ENCODE measurements at places on chromosomes 5 and 9.

GRCh38 chr5:172315587-172316493 is 32.3 kb upstream of the UBTD2 start:
- DNase-seq, result no peak

GRCh38 chr9:259405-260404 is 45.0 kb downstream of the DOCK8 start:
- DNase-seq, result no peak

DNA sequence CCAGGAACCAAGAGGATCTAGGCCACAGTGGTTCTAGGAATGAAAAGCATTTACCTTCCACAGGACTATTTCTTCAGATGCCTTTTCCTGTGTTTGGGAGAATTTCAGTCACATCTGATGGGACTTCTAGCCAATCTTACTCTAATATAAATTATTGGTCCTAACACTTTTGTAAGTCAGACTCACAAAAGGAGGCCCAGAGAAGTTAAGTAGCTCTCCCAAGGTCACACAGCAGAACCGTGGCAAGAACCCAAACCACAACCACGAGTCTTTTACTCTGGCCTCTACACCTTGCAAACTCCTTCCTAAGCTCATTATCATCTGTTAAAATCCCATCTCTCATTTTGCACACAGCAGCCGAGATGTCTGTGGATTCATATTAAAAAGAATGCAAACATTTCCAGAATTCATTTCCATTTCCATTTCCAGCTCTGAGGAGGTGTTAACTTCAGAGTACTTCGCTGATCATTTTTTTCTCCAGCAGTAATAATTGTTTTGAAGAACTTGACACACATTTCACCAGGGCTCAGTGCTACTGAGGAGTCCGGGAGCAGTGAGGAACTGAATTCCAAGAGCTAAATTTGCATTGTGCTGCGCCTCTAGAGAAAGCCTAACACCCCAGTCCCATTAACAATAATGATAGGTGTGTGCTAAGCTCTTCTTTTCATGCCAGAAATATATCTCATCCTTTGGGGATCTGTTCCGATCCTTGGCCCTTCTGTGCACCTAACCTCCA is 168.1 kb downstream of the SEMA6A start:
- DNase-seq, result no peak

DNA sequence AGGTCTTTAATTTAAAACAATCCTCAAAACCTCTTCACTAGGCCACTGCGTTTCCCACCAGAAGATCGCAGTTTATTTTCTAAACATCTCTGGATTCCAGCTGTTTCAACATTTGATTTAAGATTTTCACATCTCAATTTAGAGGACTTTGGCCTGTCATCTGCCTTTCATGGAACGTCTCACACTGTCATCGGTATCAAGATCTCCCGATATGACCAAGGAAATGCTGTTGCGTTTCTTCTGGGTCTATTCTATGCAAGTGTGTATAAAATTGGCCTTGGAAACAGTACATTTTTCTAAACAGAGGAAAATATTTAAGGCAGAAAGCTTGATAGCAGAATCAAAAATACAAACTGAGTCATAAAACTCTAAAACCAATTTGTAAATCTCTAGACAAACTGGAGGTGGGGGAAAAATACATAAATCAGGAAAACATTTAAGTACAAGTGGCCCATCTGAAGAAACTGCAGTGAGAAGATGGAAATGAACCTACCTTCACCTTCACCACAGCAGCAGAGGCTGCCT is 53.6 kb upstream of the SIMC1 start:
- DNase-seq, result no peak

DNA sequence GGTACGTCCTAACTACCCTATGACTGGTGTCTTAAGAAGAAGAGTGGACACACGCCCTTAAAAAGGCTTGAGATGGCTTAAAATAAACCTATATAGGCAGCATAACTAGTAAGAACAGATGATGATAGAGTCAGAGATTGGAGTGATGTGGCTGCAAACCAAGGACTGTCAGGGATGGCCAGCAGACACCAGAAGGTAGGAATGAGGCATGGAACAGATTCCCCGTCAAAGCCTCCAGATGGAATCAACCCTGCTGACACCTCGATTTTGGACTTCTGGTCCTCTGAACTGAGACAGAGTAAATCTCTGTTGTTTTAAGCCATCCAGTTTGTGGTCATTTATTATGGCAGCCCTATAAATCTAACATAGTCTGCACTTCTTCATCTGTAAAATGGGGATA is 7.4 kb downstream of the TMOD1 start:
- DNase-seq, result no peak

DNA sequence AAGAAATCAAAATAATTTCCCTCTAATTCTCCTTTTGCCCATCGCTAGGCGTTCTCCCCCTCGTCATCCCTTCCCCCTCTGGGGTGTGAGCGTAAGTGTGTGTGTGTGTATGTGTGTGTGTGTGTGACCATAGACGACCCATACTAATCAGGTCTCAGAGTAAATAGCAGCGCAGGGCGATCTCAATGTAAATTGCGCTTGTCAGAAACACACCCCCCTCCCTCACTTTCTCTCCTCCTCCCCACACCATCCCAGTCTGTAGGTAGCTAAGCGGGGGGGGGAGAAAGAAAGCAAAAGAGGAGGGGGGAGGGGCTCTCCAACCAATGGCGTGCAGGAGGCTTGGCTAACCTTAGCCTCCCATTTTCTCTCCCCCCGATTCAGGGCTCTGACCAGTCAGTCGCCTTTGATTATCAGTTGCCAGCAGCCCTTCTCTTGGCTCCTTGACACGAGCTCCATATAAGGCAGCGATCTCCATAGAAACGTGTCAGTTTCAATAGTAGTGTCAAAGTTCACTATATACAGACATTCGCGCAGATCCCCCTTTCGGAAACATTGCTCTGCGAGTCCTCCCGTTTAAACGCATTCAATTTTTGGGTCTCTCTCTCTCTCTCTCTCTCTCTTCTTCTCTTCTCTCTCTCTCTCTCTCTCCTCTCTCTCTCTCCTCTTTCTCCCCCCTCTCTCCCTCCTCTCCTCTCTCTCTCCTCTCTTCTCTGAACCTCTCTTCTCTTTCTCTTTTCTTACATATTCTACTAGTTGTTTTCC is at the start of gene NR2F1:
Gene NR2F1, plus strand, starts transcription at position 546 of the 762 bp plus-strand sequence. CDS start 1,802 bp downstream, outside the sequence.
- DNase-seq, result peak; percentile 55

GRCh38 chr5:175750511-175750931 is 92.7 kb downstream of the HRH2 start:
- peak; percentile 92 for DNase-seq

DNA sequence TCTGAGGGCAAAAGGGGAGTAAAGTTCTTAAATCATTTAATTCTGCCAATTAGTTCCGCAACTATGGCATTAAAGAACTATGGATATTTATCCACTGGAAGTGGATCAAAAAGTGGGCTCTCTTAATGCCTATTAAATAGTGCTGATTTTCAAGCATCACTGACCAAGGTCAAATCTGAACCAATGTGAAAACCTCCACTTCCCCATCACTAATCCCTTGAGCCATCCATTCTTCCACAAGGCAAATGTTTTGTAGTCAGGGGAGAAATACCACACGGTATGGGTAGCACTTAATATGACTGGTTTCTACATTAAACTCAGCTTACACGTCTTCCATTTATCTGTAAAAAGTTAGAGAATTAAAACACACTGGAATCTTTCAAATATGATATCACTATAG is 57.6 kb downstream of the MLLT3 start:
- no peak for DNase-seq

DNA sequence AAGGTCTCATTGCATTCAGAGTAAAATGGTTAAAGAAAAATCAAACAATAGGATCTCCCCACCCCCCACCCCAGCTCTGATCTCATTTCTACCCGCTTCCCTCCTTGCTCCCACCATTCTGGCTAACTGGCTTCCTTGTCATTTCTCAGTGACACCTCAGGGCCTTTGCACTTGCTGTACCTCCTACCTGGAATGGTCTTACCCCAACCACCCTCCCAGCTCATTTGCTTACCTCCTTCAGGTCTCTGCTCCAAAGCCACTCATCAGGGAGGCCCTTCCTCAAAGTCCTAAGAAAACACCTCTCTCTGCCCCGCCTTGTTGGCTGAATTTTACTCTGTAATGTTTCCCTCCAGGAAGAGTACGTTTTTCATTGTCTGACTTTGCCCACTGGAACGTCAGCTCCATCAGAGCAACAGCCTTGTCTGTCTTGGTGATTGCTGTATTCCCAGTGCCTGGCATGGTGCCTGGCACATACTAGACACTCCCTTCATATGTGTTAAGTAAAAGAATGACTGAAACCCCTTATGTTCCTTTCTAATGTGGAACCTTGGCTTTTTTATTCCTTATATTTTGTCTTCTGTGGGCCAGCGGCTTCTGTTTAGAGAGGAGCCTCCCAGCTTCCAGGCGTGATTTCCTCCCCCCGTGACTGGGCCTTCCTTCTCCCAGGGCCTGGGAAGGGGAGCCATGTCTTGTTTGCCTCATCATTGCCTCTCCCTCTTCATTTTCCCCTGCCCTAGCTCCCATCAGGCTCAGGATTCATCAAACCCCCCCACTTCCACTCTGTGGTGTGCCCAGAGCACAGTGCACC is 26.9 kb downstream of the NEURL1B start:
- DNase-seq, result no peak

DNA sequence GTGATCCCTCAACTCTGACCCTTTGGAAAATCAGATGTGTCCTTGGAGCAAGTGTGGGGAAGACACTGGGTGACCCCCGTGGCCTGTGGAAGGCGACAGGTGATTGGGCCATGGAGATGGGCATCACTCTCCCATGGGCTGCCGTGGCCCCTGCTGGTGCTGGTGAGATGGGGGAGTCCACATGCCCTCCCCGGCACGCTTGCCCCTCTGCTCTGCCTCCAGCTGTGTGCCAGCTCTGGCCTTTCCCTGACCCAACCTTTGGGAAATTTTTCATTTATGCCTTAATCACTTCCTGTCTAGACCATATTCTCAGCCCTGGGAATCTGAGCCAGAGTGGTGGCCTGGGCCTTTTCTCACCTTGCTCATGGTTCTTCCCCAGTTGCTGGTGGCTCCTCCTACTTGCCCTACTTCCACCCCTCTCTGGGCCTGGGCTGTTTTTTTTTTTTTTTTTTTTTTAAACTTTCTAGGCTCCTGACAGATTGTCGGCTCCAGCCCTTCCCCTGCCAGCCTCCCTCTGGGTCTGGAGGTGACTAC is 56.6 kb downstream of the RGS3 start:
- DNase-seq, result no peak

DNA sequence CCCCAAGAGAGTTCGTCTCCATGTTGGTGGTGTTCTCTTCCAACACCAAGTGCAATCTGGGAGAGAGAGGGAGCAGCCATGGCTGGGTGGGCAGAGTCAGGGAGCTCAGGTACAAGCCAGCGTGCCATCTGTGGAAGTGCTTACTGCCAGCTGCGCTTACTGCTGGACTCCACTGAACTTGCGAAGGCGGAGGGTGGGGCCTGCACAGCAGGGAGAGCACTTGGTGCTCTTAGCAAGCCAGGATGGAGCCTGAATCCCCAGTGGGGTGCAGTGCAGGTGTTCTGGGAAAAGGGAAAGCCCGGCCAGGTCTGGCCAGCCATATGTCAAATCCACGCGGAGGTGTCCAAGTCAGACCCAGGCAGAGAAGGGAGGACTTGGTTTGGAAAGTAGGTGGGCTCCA is 142.0 kb downstream of the FANCC start:
- peak; percentile 38 for DNase-seq

- DNase-seq, result no peak
These were observed 515 bp upstream of the F2R start for GRCh38 chr5:76715486-76715735.

GRCh38 chr5:40700116-40700782 is 20.5 kb downstream of the PTGER4 start:
- no peak for DNase-seq

GRCh38 chr5:134526483-134527155 is 1.1 kb downstream of the JADE2 start:
- peak; percentile 78 for DNase-seq

GRCh38 chr5:65483546-65484346 is 2.0 kb upstream of the ADAMTS6 start:
- DNase-seq, result no peak

GRCh38 chr5:132646583-132647266 is 11.2 kb upstream of the IL13 start:
- no peak for DNase-seq

GRCh38 chr5:111463311-111463710 is 49.0 kb downstream of the STARD4 start:
- DNase-seq, result peak; percentile 54

- DNase-seq, result no peak
These were observed 14.7 kb upstream of the MED27 start for GRCh38 chr9:132094314-132094791.

DNA sequence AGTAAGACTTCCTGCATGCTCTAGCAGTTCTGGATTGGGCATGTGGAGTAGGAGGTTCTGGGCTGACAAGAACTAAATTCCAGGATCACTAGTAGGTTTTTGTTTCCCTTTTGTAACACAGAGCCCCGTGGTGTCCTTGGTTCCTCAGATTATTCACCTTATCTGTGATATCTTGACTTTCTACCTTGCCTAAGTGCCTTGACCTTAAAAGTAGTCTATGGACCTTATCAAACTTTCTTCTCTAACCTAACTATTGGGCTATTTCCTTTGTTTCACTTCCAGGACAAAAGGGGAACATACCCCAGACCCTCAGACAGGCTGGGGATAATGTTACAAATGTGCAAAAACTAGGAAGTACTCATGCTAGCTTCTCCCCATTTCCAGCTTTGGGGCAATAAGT is 595.3 kb downstream of the PSAT1 start:
- DNase-seq, result no peak

DNA sequence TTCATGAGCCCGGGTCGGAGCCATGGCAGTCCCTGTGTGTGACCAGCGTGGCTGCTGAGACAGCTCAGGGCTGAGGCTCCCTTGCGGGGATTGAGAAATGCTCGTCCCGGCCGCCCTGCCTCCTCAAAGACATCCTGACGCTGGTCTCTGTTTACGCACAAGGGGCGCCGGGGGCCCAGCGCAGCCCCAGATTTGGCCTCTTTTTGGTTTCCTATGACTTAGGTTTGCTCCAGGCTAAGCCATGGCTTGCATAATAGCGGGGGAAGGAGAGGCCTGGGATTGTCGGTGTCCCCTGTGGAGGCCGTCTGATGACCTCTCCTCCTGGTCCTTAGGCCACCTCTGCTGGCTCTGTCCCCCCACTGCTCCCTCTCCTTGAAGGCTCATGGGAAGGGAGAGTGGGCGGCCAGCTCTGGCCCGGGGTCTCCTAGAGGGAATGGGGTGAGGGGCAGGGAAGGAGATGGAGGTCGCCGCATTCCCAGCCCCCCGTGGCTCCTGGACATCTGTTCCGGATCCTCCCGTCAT is 3.5 kb downstream of the LAMC3 start:
- DNase-seq, result no peak

GRCh38 chr5:126816649-126817048 is 39.7 kb downstream of the LMNB1 start:
- DNase-seq, result no peak

DNA sequence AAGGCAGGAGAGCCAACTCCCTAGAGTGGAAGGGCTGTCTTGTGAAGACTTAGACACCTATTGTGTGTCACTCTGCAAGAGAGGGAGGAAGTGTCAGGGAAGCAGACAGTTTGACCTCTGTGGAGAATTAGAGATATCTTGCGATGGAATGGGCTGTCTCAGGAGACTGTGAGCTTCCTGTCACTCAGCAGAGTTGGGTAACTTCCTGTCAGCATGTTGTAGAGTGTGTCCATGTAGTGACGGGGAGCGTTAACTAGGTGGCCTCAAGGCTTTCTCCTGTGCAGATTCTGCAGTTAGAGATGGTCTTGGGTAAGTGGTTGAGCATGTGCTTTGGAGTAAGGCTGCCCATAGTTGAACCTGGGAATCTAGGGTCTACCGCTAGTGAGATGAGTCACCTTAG is 136.5 kb downstream of the KIF4B start:
- no peak for DNase-seq

GRCh38 chr5:62450259-62450658 is 37.7 kb downstream of the IPO11 start:
- no peak for DNase-seq

Measured in glutamatergic neuron (in vitro differentiated cells).